ENCODE measurements at places on chromosomes 3 and 15.

- no peak for DNase-seq
These were observed 144.1 kb downstream of the KLF13 start for GRCh38 chr15:31470756-31471155.

DNA sequence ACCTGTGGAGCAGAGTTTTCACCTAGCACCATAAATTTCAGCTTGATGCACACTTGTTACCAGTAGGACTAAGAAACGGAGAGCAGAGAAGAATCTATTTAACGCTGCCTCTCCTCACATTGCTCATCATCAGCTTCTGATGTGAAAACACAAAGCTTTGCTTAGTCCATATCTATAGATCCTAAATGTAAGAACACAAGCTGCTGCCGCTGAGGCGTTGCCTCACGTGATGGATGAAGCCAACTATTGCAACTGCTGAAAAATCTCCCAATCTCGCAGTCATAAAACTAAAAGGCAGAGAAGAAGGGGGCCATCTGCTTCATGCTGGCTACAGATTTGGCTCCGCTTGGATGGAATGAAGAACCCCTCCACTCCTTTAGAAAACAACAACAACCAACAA is 42.7 kb downstream of the CADPS start:
- DNase-seq = no peak

DNA sequence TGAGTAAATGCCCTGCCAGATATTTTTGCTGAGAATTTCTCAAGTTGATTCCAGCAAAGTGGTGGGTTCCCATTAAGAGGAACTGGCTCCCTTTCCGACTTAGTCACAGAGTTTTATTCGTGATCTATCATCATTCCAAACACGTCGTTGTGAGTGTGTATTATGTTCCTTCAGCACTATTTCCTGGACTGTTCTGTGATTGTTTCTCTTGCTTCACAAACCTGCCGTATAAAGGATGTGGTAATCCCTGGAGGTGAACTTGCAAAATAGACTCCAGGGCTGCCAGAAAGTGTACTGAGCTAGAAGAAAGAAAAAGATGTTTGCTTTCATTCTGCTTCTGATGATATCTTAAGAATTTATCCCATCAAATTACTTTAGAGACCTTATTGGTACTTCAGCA is 14.5 kb upstream of the CAPN3 start:
- DNase-seq = no peak

DNA sequence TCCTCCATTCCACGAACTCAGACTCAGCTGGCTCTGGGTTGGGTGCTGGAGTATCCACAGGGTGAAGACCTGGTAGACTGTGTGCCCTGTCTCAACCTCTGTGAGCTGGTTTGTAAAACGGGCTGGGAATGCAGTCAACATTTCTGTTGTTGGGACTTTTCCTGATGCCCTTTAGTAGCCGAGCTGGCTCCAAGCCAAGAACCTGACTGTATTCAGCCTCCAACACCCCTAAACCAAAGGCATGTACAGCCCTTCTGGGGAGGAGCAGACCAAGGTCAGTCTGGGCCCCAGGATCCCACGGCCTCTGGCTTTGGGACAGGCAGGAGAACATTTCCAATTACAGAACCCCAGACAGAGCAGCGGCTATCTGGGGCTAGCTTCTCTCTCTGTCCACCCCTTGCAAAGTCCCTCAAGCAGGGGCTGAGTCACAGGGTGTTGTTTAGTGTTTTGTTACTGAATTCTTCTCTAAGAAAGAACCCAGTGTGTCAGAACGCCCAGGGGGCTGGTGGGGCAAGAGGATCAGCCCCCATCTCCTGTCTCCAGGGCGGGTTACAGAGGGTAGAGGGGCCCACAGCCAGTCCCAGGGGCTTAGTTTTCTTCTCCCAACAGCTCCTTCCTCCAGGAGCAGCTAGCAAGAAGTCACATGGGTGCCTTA is 56.8 kb upstream of the SLC6A6 start:
- DNase-seq = no peak

DNA sequence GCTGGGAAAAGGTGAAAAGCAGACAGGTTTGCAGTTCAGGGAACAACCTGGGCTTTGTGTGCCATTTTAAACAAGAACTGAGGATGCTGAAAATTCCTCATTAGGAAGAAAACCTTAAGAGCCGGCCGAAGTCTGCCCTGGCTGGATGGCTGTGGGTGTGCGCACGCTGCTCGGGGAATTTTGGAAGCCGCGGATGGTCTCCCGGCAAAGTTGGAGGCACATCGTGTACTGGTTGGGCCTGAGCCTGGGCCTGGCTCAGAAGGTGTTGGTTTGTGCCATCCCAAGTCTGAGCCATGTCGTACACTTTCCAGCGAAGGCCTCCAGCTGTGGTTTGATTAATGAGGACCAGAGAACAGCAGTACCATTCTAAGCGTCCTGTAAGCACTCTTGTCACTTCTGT is 188.2 kb downstream of the ATP10A start:
- DNase-seq = no peak

DNA sequence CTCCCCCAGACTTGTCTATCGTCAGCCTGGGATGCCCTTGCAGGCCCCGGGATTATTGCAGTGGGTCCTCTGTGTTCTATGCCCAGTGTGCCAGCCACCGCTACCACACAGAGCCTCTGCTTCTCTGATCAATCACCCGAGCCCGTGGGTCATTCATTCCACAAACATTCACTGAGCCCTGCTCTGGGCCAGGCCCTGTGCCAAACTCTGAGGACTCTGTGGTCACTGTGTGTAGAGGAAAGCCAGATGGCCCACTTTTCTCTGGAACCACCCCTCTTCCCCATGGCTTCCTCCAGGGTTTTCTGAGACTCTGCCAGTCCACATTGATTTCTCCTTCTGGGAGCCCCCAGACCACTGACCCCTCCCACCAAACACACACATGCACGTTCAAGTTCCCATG is 55.5 kb downstream of the BSN start:
- no peak for DNase-seq

GRCh38 chr3:88211096-88211890 is 61.5 kb downstream of the C3orf38 start:
- DNase-seq = no peak

DNA sequence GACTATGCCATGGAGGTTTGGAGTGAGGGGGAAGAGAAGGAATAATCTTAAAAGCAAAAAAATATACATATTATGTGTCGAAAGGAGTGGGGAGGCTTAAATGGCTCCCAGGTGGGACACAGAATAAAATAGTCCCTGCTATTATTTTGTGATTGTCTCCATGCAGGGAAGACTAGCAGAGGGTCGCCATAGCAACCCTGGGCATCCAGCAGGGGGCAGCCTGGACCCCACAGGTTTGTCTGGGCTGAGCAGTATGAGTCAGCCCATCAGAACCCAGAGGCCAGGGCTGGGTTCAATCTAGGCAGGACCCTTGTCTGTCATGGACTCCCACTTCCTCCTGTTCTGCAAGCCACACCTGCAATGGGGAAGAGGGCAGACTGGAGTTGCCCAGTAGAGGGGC is 17.6 kb upstream of the LINGO1 start:
- DNase-seq = peak; percentile 91

DNA sequence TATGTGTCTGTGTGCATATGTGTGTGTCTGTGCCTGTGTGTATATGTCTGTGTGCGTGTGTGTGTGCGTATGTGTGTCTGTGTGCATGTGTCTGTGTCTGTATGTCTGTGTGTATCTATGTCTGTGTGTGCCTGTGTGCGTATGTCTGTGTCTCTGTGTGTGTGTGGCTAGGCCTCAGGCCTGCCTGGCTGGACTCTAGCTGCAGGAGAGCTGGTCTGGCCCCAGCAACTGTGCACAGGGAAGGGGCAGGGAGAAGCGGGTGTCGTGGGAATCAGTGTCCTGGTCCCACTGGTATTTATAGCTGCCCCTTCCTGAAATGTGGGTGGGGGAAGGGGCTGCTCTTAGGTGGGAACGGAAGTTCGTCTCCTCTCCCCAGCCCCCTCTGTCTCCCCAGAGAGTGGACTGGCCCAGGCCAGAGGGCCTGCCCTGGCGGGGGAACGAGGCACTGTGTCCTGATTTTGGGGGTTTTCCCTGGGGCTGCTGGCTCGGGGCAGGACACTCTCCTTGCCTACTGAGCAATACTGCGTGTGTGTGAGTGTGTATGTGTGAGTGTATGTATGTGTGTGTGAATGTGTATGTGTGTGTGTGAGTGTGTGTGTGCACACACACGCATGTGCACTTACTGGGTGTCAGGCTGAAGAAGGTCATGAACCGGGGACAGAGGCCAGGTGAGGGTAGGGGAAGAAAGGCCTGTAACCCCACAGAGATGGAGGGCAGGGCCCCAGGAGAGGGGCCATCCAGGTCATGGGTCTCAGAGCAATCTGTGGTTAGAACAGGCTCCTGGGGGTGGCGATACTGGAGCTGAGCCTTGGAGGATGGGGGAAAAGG is 6.6 kb downstream of the CSPG4 start:
- DNase-seq = peak; percentile 62

DNA sequence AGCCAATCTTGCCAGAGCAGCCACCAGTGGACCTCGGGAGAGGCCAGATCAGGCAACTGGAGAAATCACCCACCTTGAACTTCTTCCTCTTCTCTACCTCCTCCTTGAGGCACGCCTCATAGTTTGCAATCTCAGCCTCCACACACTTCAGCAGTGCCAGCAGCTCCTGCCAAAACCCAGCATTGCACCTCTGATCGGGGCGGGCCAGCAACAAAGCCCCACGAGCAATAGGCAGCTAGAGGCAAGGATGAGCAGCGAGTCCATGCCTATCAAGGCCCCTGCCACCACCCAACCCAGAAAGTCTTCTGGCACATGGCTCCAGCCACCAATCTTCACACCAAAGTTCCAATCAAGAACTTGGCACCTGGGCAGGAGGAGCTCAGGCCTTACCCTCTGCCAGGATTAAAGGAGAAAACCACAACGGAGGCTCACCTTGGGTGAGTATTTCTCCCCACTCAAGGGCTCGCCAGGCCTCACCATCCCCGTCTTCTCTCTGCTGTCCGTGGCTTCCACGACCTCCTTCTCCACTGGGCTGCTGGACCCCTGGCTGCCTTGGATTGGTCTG is 42.1 kb downstream of the SEMA3G start:
- DNase-seq = peak; percentile 35

- DNase-seq = no peak
These were observed 180.6 kb downstream of the PLCL2 start for GRCh38 chr3:17065315-17065714.

DNA sequence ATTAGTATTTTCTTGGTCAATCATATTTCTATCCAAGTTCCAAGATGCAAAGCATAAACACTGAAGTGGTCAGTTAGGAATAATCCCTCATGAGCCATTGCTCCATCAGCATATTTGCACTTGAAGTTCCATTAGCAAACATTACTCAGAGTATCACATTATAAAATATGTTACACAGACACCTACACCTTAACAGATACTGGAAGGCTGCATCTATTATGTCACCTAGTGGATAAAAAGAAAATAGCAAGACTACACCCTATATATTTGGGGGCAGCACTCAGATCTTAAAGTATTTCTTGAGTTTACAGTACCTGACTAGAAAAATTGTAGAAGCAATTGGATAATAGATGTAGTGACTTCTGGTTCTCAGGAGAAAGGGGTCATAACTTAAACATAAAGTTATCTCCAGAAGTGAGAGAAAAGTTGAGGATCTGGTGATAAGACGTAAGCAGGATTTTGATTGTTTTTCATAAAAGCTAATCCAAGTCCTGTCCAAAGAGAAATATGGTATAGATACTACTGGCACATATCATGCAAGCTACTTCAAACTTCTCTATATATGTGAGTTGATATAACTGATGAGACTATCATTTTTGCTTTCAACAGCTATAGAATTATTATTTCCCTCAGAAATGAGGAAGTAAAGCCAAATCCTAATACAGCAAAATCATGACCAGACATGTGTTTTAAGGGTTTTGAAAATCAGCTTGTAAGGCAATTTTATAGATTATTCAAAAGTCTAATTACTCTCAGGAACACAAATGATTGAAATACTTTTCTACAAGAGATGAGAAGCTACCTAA is 422.2 kb downstream of the GBE1 start:
- peak; percentile 31 for DNase-seq

GRCh38 chr15:99437315-99438223 is 128.2 kb upstream of the MEF2A start:
- peak; percentile 69 for DNase-seq

- DNase-seq = peak; percentile 95
These were observed at the start of gene ERC2 for GRCh38 chr3:56468184-56469106. ERC2 (minus strand) TSS chr3:56468467.

DNA sequence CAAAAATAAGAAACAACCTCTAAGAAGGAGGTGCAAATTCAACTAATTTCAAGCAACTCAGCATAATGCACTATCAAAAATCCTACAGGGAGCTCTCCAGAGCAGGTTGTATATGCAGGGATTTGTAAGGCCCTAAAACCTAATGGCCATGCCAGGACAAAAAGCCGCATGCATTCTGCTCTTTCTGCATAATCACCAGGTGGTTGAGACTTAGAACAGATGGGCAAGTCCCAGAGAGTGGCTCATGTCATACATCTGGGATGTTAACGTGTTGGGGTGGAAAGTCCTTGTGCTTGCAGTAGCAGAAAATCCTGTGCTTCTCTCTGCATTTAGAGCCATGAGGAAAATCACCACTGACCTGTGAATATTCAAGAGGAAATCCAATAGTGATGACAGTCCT is 1002.9 kb downstream of the AGBL1 start:
- no peak for DNase-seq

DNA sequence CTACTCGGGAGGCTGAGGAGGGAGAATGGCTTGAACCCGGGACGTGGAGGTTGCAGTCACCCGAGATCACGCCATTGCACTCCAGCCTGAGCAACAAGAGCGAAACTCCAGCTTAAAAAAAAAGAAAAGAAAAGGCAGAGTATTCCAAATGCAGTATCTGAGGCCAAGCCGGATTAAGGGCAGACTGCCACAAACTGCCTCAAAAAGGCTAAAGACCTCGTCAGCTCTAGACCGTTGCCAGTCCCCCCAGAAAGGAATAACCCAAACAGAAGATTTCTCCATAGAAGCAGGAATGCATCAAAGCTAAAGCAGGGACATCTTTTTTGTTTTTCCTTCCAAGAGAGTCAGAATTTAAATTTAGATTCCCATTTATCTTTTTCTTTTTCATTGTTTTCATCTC is 72.9 kb downstream of the TM4SF4 start:
- DNase-seq = no peak

DNA sequence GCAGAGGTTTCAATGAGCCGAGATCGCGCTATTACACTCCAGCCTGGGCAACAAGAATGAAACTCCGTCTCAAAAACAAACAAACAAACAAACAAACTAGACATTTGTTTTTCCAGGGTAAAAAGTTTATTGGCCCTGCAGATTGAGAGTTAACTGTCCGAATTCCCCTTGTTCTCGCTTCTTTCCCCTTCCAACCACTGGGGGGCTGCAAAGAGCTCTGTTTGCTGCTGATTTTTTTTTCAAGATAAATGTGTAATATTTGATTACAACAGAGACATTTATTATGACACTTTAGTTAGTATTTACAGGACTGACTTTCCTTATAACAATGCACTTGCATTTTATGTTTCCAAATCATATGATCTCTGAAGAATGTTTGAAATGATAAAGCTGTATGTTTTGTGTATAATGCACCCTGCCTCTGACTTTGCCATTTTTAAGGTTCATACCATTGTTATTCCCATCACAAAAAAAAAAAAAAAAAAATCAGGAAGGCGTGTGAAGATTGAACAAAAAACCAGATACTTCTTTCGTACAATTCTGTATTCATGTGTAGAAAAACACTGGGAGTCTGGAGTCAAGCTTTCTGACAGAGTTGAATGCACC is 2.8 kb downstream of the CLSTN2 start:
- peak; percentile 62 for DNase-seq

All from H7 (cell line).